Placental pericyte (primary cell): ENCODE measurements at places on chromosomes 12 and 14. TPM values are rescaled to one million over a fixed set of nuclear protein-coding genes. Genes with fewer than 3 reads are reported as not detected.

Gene RNASE3
- not detected in 2 replicates for total RNA-seq

Gene SMIM41
- total RNA-seq: 1.0 and 1.1 TPM in 2 replicates

Gene POLE2
- total RNA-seq: 1.3 and 19.2 TPM in 2 replicates

Gene ADCY4
- 0.66 and 3.1 TPM in 2 replicates for total RNA-seq

Gene FOXA1
- total RNA-seq: under 0.01 TPM in 1 of 2 replicates, not detected in the other

Gene FLRT2
- 33.6 and 42.2 TPM in 2 replicates for total RNA-seq

Gene BDKRB1
- total RNA-seq: 46.7 and 47.5 TPM in 2 replicates

Gene ANKRD33
- total RNA-seq: not detected in 2 replicates

Gene GPR137C
- total RNA-seq: 0.43 and 0.44 TPM in 2 replicates

Gene ARHGEF40
- 17.5 and 57.3 TPM in 2 replicates for total RNA-seq

Gene DERA
- total RNA-seq: 15.5 and 50.8 TPM in 2 replicates

Gene DLST
- total RNA-seq: 88.0 and 99.2 TPM in 2 replicates

Gene SNRPF
- total RNA-seq: 4.6 and 7.4 TPM in 2 replicates

Gene VWF
- total RNA-seq: 0.22 and 1.3 TPM in 2 replicates

Gene TAS2R9
- 0.14 TPM in 1 of 2 replicates, not detected in the other for total RNA-seq

Gene FAIM2
- total RNA-seq: 0.29 and 6.6 TPM in 2 replicates

Gene IL23A
- not detected in 2 replicates for total RNA-seq

Gene PPP1R12A
- total RNA-seq: 104 and 133 TPM in 2 replicates

Gene EML5
- total RNA-seq: under 0.01 and 0.86 TPM in 2 replicates

Gene HOXC10
- total RNA-seq: 3.1 and 5.2 TPM in 2 replicates

Gene TMEM179
- total RNA-seq: not detected in 2 replicates

Gene CBLN3
- total RNA-seq: 1.3 and 5.0 TPM in 2 replicates

Gene NEMP1
- 4.6 and 21.5 TPM in 2 replicates for total RNA-seq

Gene WDR89
- 7.0 and 10.3 TPM in 2 replicates for total RNA-seq

Gene GPR84
- total RNA-seq: not detected in 2 replicates

Gene CLEC1B
- not detected in 2 replicates for total RNA-seq

Gene SERPINA10
- not detected in 2 replicates for total RNA-seq

Gene KLRG1
- total RNA-seq: 0.29 TPM in 1 of 2 replicates, not detected in the other

Gene NANOG
- total RNA-seq: under 0.01 and 0.14 TPM in 2 replicates

Gene SAMD15
- total RNA-seq: 1.5 and 3.6 TPM in 2 replicates

Gene KRT6B
- 0.29 TPM in 1 of 2 replicates, not detected in the other for total RNA-seq

Gene CDKN3
- 3.9 and 35.1 TPM in 2 replicates for total RNA-seq

Gene TAMALIN
- total RNA-seq: 1.9 and 5.0 TPM in 2 replicates

Gene COCH
- total RNA-seq: 0.22 and 4.0 TPM in 2 replicates

Gene SERPINA6
- not detected in 2 replicates for total RNA-seq

Gene OVCH1
- not detected in 2 replicates for total RNA-seq

Gene SLCO1B1
- total RNA-seq: not detected in 2 replicates

Gene TMEM233
- not detected in 2 replicates for total RNA-seq

Gene SLC39A2
- total RNA-seq: 0.14 TPM in 1 of 2 replicates, not detected in the other

Gene KRT8
- total RNA-seq: 217 and 272 TPM in 2 replicates

Gene ZNF140
- 14.2 and 17.2 TPM in 2 replicates for total RNA-seq

Gene FAM181A
- total RNA-seq: not detected in 2 replicates

Gene RND1
- 0.44 TPM in 1 of 2 replicates, not detected in the other for total RNA-seq

Gene CPM
- total RNA-seq: 1.5 and 7.3 TPM in 2 replicates

Gene KRT86
- total RNA-seq: under 0.01 TPM in 1 of 2 replicates, not detected in the other

Gene TMEM119
- 91.9 and 104 TPM in 2 replicates for total RNA-seq

Gene SRRM4
- not detected in 2 replicates for total RNA-seq

Gene MYH6
- total RNA-seq: not detected in 2 replicates

Gene CACNA2D4
- 0.22 and 2.3 TPM in 2 replicates for total RNA-seq

Gene PLA2G1B
- not detected in 2 replicates for total RNA-seq

Gene CCDC177
- total RNA-seq: not detected in 2 replicates

Gene PROX2
- not detected in 2 replicates for total RNA-seq

Gene PPP1R1A
- total RNA-seq: not detected in 2 replicates

Gene TTC8
- total RNA-seq: 17.7 and 21.0 TPM in 2 replicates

Gene NELL2
- total RNA-seq: under 0.01 TPM in 1 of 2 replicates, not detected in the other
